Activated B cell treated with CpG ODN at 0.5 μM for 24 hours (primary cell): ENCODE measurements at places on chromosomes 6 and 20.
A peak's percentile ranks its signal among the peaks of the same experiment; 100 is the strongest.

- no peak for DNase-seq
Observed at GRCh38 chr20:48808382-48809034, 19.3 kb downstream of the PREX1 start.

DNA sequence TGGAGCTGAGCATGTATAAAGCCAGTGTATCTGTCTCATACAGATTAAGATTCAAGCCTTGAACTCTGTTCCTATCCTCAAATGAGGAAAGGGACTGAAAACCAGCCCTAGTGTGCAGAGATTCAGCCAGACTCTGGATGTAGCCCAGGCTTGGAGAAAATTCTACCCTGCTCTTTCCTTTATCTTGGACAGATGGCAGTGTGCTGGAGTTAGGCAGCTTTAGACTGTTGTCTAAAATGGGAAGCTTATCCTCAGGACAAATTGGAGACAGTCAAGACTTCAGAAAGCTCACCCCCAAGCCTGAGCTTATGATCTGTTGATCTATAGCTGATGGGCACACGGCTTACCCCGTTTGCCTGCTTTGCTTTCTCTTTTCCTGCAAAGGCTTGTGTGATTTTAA lies 1057.6 kb downstream of the KIF16B start:
- no peak for DNase-seq

- DNase-seq = no peak
Observed at GRCh38 chr6:33988121-33989015, 157.5 kb downstream of the GRM4 start.

GRCh38 chr6:47922391-47922790 lies 140.6 kb downstream of the OPN5 start:
- DNase-seq = no peak

- no peak for DNase-seq
Observed at GRCh38 chr6:47062346-47062745, 20.2 kb upstream of the ADGRF1 start.

GRCh38 chr6:151067684-151068596 lies 171.8 kb upstream of the AKAP12 start:
- no peak for DNase-seq

DNA sequence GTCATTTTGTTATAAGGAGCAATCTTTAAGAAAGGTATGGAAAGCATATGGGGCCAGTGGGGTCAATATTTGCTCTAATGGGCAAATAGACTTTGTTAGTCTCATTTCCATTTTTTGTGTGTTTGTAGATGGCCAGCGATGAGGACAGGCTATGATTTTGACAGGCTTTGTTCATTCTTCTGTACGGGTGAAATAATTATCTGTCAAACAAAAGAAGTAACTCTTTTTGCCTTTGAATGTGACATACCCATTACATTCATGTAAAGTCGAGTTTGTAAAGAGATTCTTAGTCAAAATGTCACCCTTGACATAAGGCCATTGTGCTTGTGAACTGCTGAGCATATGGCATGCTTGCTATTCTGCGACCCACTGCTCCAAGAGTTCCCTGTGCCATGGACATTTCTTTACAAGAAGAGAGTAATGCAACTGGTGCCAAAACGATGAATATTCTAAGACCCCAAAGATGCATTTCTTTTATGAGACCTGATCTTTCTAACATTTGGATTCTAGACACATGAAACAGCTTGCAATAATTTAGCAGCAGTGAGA lies 38.2 kb upstream of the JAG1 start:
- no peak for DNase-seq

GRCh38 chr6:53067849-53068361 lies 2.7 kb downstream of the FBXO9 start:
- DNase-seq = no peak

GRCh38 chr6:75604294-75604693 lies 2.6 kb downstream of the SENP6 start:
- DNase-seq = no peak

GRCh38 chr6:20105838-20106237 lies 106.4 kb downstream of the MBOAT1 start:
- DNase-seq = no peak

- no peak for DNase-seq
Observed at GRCh38 chr6:125340991-125341390, 39.2 kb upstream of the HDDC2 start.

DNA sequence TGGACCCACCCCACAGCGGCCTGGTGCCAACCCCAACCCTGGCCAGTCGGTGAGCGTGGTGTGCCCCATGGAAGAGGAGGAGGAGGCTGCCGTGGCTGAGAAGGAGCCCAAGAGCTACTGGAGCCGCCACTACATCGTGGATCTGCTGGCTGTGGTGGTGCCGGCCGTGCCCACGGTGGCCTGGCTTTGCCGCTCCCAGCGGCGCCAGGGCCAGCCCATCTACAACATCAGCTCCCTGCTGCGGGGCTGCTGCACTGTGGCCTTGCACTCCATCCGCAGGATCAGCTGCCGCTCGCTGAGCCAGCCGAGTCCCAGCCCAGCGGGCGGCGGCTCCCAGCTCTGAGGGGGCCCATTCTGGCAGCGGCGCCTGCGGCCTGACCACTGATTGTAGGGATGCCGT lies 23.2 kb downstream of the SDCBP2 start:
- DNase-seq = no peak

DNA sequence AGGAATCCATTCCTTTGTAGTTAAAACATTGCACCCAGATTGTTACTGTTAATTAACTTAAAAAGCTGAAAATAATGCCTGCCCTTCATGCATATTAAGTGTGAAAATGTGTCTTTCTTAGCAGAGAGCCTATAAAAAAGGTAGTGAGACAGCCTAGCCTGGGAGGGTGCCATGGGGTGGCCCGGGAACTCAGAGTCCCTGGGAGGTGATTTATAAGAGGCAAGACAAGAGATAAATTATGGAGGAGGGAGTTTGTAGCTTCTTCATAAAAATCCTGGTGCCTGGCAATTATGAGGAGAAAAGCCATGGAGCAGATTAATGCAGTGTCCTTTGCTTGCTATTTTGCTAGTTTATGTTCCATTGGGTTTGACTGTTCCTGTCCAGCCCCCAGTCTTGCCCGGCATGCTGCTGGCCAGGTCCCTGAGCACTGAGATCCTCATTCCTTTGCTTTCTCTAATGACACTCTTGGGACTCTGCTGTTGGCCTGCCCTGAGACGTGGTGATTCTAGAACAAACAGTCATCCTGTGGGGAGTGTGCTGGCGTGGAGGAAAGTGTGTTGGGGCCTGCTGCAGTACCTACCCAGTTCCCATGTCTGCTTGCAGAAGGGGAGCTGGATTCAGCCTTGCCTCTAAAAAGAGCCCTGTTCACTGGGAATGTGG lies 4.2 kb downstream of the MLN start:
- DNase-seq = no peak

GRCh38 chr6:118559659-118560058 lies 11.6 kb downstream of the PLN start:
- DNase-seq = no peak

- no peak for DNase-seq
Observed at GRCh38 chr6:32842690-32843089, 1.2 kb downstream of the PSMB8 start.

DNA sequence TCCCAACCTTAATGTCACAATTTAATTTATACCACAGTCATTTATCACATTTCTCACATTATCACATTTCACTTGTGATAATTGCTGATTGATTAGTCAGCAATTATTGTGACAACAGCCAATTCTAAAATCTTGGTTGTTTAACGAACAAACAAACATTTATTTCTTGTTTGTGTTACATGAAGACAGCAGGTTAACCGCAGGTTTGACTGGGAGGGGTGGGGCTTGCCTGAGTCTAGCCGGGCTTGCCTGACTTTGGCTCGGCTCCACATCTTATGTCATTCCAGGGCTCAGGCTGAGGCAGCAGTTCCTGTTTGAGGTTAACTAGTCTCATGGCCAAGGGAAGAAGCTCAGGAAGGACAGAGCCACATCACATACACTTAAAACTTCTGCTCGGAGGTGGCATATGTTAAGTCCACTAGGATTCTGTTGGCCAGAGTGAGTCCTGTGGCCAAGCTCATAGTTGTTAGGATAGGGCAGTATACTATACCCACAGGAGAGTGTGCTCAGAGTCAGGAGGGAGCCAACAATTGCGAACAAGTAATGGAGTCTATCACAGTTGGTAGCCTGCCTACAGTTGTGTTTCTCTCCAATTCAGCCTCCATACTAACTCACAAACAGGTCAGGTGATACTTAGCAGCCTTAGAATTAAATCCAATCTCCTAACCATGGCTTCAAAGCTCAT lies 90.0 kb upstream of the IFNGR1 start:
- no peak for DNase-seq

- no peak for DNase-seq
Observed at GRCh38 chr6:160040055-160040454, 71.2 kb downstream of the IGF2R start.

DNA sequence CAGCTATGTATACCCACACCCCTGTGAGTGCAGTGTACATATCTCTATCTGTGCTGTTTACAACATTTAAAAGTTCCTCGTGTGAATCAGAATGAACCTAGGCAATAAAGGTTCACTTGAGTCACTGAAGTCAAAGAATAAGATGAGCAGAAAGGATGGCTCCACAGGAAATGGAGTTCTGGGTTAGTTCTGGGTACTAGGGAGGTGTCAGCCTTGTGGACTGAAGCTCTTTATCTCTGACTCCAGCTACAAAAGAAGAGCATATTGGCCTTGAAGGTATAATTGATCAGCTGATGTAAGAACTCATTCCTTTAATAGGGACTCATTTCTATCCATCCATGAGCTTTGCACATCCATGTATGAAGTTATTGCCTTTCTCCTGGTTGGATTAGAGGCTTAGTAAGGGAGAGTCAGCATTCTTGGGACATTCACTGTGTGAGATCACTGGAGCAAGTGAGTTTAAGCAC lies 73.9 kb upstream of the BACH2 start:
- DNase-seq = no peak

GRCh38 chr6:135451617-135452190 lies 45.8 kb downstream of the AHI1 start:
- no peak for DNase-seq

DNA sequence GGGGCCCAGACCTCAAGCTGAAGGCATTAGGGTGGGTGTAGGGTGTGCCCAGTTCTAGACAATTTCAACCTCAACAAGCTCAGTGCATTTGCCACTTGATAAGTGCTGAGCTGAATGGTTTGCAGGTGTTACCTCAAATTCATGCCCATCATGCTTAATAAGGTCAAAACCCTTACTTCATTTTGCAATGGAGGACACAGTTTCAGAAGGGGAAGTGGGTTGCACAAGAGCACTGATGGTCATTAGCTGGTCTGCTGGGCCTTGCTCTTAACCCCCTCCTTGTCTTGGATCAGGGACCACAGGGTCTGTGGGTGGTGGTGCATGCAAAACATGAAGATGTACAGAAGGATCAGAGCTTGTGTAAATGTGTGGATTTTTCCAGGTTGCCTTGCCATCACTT lies 71.0 kb upstream of the SIRPA start:
- no peak for DNase-seq

GRCh38 chr6:21587961-21588480 lies 5.5 kb upstream of the SOX4 start:
- DNase-seq = peak; percentile 47

DNA sequence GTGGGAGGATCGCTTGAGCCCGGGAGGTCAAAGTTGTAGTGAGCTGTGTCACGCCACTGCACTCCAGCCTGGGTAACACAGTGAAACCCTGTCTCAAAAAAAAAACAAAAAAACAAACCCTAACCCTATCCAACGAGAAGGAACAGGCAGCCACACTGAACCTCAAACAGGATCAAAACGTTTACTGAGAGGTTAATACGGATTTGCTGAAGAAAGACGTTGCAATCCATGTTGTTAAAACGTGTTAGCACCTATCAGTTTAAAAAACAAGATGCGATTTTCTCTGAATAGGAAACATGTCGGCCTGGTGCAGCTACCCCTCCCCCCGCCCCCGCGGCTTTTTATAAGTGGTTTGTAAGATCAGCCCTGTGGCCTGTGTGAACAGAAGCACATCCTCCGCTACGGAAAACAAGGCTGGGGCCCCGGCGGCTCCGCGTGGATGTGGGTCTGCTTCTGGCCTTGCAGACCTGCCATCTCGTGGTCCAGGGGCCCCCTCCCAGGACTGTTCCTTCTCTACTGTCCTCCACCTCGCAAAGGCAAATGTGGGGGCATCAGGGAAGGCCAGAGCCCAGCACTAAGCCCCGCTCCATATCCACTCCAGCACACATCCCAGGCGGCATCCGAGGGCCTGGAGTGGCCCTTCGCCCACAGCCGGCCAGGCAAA lies 11.4 kb downstream of the SLC2A4RG start:
- DNase-seq = no peak

DNA sequence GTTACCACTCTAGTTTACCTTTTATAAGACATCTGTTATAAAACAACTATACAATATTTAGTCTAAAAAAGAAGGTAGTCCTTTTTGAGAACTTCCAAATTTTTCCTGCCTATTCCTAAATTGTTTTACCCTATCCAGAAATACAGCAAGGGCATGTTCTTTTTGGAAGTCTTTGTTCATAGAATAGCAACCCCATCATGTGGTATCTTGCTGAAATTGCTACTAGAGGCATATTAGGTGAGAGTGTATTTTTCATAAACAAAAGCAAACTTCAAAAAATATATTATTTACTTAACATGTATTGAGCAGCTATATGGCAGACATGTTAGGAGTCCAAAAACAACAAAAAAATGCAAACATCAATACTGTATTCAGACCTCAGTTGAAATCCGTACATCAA lies 371.8 kb upstream of the NRSN1 start:
- DNase-seq = no peak
